ENCODE measurements at places on chromosomes 16 and 17.

GRCh38 chr16:66926961-66927436 lies 1.7 kb upstream of the RRAD start:
- no peak for DNase-seq

DNA sequence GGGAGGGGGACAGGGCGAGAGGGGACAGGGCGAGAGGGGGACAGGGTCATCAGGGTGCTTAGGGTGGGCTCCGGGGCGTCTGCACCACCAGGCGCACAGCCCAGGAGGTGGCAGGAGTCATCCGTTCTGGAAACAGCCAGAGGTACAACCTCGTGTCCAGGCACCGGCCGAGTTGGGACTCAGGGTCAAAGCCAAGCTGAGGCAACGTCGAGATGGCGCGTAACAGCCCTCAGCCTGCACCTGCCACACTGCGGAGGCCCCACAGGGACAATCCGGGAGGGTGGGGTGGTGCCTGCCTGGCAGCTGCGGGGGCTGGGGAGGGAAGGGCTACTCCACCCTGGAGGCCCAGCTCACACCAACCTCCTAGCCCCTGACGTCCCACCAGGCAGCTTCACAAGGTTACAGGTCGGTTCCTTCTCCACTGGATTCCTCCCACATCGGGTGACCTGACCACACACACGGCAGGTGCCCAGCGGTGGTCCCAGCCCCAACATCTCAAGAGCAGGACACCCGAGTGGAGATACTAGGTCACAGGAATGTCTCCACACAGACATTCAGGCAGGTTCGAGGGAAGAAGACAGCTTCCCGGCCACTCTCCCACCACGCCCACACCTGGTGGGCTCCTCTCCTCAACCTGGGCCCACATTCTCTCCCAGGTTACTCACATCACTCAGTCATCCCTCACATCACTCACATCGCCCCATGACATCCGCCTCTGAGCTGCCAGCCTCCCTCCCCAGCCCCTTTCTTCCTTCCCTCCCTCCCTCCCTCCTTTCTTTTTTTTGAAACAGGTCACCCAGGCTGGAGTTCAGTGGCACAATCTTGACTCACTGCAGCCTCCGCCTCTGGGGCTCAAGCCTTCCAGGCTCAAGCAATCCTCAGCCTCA lies 47.3 kb downstream of the RPH3AL start:
- DNase-seq: no peak

- DNase-seq: no peak
These were observed 4.0 kb downstream of the WBP2 start for GRCh38 chr17:75850928-75851692.

DNA sequence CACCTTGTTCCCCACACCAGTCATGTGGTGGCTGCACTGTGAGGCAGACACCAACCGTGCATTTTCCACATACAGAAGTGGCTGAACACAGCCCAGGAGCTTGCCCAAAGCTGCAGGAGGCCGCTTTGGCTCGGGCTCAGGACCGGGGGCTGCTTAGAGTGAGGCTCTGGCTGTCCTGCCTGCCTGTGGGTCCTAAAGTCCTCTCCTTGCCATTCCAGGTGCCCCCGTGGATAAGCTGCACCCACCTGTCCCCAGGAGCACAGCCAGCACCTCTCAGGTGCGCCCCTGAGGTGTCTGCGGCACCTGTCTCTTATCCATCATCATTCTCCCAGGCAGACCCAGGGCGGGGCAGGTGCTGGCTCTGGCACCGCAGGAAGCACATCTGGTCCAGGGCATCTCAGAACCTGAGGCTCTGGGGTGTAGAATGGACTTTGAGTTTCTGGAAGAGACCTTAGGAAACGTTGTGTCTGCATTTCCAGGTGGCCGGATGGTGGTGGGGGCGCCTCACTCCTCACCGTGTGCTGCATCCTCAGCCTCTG lies 180.5 kb upstream of the ZNF469 start:
- DNase-seq: no peak

GRCh38 chr16:3256866-3257465 lies 533 bp upstream of the MEFV start:
- no peak for DNase-seq

- DNase-seq: no peak
These were observed 150.4 kb upstream of the IRX5 start for GRCh38 chr16:54780266-54780665.

GRCh38 chr16:50676684-50677225 lies 4.4 kb downstream of the SNX20 start:
- no peak for DNase-seq

Data from NCI-H82 (cell line).